ENCODE measurements at places on chromosomes 12 and 14.
A peak's percentile ranks its signal among the peaks of the same experiment; 100 is the strongest.

DNA sequence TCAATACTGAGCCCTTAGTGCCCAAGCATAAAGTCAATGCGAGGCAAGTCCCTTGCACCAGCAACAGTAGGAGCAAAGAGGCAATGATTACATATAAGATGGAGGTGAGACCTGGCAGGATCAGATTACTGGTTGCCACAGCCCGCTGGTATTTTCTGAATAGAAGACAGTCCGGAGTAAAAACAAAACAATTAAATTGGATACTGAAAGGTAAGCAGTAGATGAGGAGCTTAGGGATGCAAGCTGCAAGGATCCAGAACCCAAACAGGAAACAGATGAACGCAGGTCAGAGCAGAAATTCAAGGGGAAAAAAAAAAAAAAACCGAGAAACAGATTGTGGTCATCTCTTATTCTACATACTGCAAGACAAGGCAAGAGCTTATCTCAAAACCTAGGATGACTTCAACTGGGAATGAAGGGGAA lies 119.6 kb downstream of the MED13L start:
- DNase-seq: no peak

DNA sequence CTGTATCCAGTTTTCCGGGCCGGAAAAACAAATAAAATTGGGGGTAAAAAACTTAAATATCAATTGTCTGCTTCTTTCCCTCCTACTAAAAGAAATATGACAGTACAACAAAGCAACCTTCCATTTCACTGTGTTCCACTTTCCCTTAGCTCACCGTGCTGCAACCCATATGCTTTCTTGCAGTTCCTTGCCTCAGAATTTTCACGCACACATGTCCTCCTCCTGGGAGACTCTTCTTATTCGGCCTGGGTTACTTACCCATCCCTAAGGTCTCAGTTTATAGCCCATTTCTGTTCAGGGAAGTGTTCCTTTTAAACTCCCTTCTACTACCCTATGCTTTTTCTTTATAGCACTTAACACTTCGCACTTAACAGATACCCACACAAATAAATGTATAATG lies 4.5 kb upstream of the MAGOHB start:
- no peak for DNase-seq

DNA sequence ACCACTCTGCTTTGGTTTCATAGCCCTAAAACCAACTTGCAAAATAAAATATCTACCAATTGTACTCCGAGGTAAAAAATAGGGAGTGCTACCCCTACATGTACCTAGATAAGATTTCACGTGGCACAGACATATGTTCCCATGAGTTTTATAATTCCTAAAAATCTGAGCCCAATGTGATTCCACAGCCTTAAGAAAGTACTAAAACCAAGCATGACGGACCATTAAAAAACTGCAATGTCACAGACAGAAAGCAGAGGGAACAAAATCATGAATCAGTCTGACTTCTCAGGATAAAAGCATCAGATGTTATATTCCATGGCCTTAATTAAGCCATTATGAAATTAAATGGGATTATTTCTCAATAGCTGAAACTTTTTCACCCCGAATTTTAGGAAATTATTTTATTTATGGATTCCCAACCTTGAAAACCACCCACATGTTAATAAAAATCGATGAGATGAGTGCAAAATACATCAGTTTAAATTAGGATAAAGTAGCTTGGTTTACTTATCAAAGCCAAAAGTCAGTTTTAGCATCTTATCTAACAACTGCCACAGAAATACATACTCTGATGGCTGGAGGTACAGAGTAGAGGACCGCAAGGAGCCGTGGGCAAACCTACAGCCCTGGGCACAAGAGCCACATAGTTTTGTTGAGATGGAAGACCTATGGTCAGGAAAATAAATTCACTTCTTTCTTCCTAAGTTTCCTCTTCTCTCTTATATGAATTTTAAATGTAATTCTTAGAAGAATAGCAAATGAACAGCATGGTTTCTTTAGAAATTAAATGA lies 4.5 kb downstream of the ITPR2 start:
- no peak for DNase-seq

DNA sequence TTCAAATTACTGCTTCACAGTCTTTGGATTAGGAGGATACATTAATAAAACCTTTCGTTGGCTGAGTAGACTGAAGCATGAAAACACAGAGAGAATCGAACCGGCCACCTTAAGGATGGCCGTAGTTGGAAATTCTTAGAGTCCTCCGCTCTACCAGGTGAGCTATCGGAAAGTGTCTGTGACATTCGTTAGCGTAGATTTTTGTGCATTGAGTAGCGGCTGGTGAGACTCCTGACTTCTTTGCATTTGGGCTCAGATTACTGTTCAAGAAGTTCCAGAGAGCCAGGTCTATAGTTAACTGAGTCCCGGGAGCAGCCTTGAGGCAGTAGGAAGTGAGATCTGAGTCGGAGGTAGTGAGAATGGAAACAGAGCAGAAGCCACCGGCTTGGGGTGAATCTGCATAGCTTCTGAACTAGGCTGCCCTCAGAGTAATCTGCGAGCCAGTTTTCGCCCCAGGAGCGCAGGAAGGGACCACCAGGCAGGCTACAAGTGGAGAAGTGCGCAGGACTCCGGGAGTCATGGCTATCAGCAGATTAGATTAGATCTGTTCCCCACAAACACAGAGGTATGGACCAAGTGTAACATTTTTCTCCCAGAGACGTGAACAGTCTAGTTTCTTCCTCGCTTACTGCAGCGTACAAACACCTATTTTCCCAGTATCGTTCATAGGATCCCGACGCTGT lies 11.0 kb downstream of the OR6S1 start:
- DNase-seq: peak; percentile 60

DNA sequence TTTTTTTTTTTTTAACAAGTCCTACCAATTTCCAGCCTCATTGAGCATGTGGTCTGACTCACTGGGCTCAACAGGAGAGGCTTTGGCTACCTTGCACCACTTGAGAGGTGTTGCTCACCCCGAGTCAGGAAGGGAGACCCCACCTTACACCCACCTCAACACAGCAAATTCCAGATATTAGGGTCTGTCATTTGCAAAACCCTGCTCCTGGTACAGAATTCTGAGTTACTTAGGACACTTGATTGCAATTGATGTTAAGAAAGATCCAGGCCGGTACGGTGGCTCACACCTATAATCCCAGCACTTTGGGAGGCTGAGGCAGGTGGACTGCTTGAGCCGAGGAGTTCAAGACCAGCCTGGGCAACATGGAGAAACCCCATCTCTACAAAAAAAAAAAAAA lies 14.1 kb downstream of the DGLUCY start:
- no peak for DNase-seq

DNA sequence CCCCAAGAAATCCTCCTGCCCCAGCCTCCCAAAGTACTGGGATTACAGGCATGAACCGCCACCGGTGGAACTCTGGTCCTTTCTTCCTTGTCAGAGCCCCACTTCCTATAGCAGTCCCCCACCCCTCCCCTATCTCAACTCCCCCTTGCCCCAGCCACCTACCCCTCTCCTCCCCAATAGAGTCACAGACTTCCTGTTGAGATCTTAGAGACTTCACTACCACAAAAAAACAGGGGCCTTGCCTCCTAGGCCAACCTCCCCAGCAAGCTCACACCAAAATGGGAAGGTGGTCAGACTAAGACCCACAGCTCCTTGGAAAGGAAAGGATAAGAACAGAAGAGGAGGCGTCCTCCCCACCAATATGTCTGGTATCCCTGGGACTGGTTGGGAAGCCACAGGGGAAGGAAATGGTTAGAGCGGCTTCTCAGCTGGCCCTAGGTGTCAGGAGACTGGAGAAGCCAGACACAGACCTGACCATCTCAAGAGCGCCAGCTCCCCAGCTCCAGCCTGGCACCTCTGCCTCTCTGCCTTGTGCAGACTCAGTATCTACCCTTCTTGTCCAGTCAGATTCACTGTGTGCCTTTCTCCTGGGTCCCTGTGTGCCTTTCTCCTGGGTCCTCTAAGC lies 8.5 kb downstream of the ITGB7 start:
- DNase-seq: no peak

DNA sequence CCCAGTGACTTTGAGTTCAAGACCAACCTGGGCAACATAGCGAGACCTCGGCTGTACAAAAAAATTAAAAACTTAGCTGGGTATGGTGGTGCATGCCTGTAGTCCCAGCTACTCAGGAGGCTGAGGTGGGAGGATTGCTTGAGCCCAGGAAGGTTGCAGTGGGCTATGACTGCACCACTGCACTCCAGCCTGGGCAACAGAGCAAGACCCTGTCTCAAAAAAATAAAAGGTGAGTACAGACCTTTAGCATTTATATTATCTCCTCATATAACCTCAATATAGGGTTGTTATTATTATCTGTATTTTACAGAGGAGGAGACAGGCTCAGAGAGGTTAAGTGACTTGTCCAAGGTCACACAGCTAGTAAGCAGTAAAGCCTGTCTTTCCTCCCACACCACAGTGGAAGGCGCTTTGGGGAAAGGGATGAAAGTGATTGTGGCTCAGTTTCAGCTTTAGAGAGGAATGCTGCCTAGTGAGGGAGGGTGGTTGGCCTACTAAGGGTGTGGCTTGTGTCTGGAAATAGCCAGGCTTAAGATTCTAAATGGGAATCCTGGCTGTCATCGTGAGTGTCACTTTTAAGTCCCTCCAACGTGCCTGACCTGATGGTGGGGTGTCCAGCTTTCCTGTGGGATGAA lies 7.2 kb downstream of the TPCN1 start:
- DNase-seq: no peak

GRCh38 chr14:22540293-22540692 lies 48.7 kb downstream of the DAD1 start:
- DNase-seq: no peak

DNA sequence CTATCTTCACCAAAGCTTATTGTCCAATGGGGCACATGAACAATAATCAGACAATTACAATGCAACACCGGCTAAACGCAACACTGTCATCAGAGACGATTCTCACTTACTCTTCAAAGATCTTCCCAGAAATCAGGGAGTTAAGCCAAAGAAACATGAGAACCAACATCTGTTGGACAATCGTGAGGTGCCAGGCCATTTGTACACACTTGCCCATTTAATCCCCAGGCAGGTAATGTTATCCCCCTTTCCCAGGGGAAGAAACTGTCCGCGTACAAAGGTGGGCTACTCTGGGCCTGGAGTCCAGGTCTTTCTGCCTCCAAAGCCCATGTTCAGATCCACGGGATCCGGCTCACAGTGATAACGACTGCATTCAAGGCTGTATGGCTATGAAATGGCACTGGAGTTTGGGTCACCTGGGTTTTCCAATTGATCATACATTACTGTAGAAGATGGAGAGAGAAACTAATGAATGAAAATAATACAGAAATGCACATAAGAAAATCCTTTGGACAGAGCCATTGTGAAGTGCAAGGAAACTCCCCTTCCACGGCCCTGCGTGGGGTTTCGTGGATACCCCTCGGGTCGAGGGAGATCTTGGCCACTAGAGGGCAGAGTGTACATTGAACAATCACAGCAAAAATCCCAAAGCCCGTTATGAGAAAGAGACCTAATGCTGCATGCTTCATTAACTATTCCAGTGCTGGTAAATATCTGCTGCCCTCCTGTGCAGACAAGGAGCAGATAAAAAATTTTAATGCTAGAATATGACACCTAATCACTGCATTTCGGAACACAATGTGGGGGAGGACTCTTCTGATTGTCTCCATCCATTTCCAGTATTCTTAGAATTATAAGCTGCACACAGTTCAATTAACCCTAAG lies 111.4 kb downstream of the EGLN3 start:
- DNase-seq: no peak

DNA sequence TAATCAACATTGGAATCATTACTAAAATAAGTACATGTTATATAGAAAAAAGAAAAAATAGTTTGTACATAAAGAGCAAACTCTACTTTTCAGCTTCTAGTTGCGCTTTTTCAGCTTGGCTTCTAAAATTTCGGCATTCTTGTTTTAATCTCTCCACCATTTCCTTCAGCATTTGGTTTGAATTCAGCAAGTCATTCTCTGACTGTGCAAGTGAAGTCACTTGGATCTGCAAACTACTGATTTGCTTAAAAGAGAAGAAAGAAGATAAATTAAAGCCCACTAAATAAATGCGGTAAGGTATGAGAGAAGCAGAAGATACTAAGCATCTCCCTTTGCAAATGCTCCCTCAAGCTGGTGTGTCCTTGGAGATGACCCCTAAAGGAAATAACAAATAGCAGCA lies 126.3 kb downstream of the CEP83 start:
- DNase-seq: no peak

GRCh38 chr14:54135804-54136280 lies 179.2 kb upstream of the BMP4 start:
- DNase-seq: no peak

- DNase-seq: no peak
Observed at GRCh38 chr12:132161036-132161781, 17.0 kb downstream of the NOC4L start.

- no peak for DNase-seq
Observed at GRCh38 chr14:32710731-32711680, 227.7 kb upstream of the NPAS3 start.

DNA sequence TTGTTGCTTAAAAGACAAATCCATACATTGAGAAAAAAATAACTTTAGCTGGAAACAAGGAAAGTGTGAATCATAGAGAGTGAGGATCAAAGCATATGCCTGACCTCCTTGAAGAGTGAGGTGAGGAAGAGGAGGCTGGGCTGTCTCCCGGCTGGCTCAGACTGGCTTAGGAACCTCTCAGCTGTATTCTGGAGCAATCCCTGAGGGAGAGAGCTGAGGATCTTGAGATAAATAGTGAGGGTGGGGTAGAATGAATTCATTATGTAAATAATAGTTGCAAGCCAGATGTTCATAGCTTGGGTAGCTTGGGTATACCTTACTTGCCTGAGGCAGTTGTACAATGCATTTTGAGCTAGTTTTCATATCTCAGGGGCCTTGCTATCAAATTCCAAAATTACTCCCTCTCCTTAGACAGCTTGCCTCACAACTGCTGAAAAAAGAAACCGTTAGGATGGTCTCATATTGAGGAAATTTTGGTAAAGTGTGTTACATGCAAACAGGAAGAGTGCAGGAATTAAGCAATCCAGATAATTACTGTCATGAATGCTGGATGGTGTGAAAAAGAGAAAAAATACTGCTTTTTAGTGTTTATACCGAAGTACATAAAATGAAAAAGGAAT lies 30.5 kb upstream of the SLC15A5 start:
- no peak for DNase-seq

GRCh38 chr14:81006266-81006665 lies 50.8 kb downstream of the TSHR start:
- no peak for DNase-seq

GRCh38 chr12:104665296-104665695 lies 208.5 kb downstream of the CHST11 start:
- no peak for DNase-seq

DNA sequence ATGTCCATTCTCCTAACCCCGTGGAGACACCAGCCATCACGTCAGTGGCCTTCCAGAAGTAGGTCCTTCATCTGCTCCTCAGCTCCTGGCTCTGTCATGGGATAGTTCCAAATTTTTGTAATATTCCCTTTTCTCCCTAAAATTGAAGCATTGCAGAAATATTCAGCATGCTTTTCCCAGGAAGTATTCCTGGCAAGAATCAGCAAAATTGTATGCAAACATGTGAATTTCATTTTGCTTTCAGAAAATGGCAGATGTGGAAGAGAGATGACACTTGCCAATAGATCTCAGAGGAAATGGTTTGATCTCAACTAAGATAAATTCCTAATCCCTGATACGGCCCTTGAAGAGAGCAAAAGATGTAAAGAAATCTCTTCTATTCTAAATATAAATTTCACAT lies 298.9 kb downstream of the ITPR2 start:
- no peak for DNase-seq

Data from ecto neural progenitor cell (in vitro differentiated cells).